Kidney epithelial cell (primary cell): ENCODE measurements at places on chromosomes 16 and 17.
A peak's percentile ranks its signal among the peaks of the same experiment; 100 is the strongest.

GRCh38 chr16:13168091-13168572, 266.7 kb downstream of the SHISA9 start:
- peak; percentile 56 for DNase-seq

- no peak for DNase-seq
Observed at GRCh38 chr16:3092501-3092941, 6.6 kb downstream of the ZSCAN10 start.

DNA sequence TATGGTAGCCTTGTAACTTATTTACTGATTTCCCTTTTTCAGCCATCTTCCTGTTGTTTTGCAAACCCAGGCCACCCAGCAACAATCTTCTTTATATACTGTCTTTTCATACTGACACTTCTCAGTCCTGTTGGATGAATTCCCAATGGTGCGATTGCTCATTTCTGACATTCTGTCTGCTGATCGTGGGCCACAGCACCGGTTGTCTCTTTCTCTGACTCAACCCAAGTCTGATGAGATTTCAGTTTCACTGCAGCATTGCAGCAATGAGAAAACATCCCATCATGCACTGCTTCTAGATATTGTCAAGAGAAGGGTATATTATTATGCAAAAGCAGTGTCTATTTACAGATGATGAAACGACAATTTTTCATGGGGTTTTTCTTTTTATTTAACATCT, 349.2 kb upstream of the HSBP1 start:
- DNase-seq, result no peak

DNA sequence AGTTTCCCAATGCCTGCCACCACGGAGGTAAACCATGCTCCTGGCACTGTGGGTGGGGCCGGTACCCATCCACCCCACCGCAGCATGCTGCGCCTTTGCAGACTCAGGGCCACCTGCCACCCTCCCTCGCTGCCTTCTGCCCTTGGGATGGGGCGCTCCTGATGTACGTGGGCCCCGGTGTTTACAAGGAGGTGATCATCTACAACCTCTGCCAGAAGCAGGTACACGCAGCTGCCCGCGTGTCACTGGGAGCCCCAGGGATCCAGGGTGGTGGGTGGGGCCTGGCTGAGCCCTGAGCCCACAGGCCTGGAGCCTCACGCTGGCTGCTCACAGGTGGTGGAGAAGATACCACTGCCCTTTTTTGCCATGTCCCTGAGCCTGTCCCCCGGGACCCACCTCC, 1.4 kb upstream of the RHOT2 start:
- no peak for DNase-seq
